ENCODE measurements at places on chromosomes 7 and 10.

DNA sequence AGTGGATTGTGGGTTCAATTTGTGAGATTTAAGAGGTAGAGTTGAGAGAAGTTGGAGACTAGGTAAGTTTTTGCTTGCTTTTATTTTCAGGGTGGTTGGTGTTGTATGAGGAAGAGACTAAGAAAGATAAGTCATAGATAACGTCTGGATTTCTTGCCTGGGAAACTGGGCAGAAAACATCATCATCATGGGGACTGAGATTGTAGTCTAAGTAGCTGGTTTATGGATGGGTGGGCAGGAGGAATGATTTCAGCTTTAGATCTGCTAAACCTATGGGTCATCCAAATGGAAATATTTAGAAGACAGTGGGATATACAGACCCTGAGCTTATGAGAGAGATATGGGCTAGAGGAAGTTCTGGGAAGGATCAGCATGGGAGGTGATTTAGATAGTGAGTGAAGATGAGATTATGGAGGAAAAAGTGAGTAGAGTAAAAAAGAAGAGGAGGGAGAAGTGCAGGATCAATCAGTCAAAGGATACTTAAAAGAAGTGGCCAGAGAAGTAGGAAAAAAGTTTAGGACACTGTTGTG, 169.8 kb downstream of the WNT2 start:
- H3K27me3 ChIP-seq: no peaks in the 10 kb centered on the region
- DNase-seq: no peak
- no peaks in the 10 kb centered on the region for H3K36me3 ChIP-seq
- no peak overlapping the region for H3K4me3 ChIP-seq
- peaks cover 11% of the 10 kb centered on the region for H3K4me1 ChIP-seq
- H3K27ac ChIP-seq: no peak overlapping the region

- peaks cover 2% of the 10 kb centered on the region for H3K27me3 ChIP-seq
- H3K36me3 ChIP-seq: no peaks in the 10 kb centered on the region
- no peaks in the 10 kb centered on the region for H3K4me1 ChIP-seq
- DNase-seq: no peak
- no peak overlapping the region for H3K27ac ChIP-seq
Measured at GRCh38 chr10:104516986-104517385, 124.1 kb upstream of the SORCS3 start.

GRCh38 chr10:51507476-51507875, 191.9 kb downstream of the CSTF2T start:
- H3K27ac ChIP-seq: no peak overlapping the region
- H3K36me3 ChIP-seq: no peaks in the 10 kb centered on the region
- H3K27me3 ChIP-seq: no peaks in the 10 kb centered on the region

DNA sequence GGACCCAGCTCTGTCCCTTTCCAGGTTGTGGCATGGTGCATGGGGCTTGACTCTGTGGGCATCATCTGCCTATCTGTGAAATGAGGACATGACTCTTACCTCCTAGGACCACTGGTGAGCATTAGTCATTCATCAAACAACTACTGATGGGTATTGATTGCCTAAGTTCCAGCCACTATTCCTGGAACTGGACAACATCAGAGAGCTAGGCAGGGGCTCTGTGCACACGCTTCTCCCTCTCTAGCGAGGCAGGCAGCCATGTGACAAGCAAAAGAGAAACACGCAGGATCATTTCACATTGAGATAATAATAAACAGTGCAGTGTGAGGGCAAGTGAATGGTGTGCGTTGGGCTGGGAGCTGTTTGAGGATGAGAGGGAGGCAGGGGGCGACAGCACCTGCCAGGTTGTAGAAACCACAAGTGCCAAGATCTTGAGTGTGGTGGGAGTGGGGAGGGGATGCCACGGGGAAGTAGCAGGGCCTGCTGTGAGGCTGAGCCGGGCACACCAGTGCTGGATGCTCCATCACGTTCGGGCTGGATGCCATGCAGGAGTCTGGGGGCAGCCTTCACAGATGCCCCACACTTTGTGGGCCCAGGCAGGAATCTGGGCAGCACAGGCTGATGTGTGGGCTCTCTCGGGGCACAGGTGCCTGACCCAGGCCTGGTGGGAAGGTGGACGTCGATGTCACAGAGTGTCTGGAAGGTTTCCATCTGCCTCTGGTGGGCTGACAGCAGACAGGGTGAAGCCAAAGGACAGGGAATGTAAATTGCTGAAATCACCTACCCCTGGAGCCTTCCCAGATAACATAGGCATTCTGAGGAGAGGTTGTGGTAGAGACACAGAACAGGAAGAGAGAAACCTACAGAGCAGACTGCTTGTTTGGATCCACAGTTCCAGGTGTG, 405.5 kb downstream of the RPS24 start:
- H3K27ac ChIP-seq: no peak overlapping the region
- DNase-seq: no peak
- no peaks in the 10 kb centered on the region for H3K27me3 ChIP-seq

DNA sequence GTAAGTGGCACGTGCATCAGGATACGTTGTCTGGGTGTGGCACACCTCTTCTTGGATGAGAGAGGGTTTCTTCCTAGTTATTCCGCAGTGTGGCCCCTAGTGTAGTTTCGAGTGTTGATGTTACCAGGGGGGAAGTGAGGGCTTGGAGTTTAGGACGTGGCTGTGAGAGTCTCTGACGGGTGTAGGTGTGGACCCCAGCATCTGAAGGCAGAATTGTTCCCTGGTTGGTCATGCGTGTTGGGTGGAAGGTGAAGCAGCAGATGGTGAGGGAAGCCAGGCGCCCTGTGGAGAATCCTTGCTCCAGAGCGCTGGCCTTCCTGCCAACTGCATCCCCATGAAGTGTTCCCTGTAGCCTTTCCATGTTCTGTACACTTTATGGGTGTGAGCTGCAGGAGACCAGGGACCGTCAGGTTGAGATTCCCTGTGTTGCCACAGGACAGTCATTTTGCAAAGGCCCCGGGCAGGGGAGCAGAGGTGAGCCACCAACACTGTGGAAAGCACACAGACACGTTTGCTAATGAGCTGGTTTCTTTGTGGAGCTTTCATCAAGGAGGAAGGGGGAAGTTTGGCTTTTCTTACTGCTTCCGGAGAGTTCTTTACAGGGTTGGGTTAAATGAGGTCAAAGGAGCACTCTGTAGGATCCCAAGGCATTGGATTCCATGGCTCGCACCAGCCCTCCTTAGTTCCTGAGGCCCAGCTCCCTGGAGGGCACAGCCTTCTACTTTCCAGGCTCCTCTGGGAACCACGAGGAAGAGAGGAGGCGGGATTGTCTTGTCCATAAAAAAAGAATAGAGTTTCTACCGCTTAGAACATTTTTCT, 32.0 kb downstream of the TSPAN14 start:
- H3K4me3 ChIP-seq: no peak overlapping the region
- H3K27me3 ChIP-seq: no peaks in the 10 kb centered on the region
- peaks cover 30% of the 10 kb centered on the region for H3K4me1 ChIP-seq
- H3K36me3 ChIP-seq: peaks cover 27% of the 10 kb centered on the region

DNA sequence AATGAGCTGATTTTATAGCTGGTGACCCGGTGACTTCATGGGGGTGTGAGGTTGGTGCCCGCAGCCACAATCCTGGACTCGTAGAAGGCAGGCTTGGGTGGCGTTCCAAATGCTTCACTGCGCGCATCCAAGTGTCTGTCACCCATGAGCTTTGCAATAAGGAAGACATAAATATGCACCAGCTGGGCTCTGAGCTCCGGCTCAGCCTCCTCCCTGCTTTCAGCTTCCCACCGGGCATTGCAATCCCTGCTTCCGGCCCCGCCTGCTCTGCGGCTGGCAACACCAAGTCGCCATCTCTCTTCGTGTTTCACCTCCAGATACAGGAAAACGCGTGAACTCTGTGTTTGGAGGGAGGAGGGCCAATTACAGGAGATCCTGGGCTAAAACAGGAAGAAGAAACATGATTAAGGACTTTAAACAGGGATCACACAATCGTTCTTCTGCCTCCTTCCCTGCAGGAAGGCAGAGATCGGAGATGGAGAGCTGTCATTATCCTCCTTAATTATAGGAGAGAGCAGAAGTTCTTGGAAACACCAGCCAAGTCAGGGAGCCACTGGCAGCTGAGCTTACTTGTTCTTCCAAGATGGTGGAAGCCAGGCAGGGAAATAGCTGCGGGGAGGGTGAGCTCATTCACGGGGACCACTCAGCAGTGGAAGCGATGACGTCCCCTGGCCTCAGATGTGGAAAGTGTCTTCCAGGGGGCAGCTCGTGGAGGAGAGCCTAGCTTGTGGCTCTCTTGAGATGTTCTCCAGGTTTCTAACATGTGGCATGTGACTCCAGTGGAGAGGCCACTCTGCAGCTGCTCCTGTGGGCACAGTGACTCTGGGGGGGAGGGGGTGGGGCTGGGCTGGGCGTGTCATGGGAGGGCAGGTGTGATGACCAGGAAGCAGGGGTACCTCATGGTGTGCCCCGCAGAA, 134.9 kb downstream of the CAMK1D start:
- H3K36me3 ChIP-seq: no peaks in the 10 kb centered on the region
- H3K27ac ChIP-seq: peak overlapping the region; percentile 76
- no peak overlapping the region for H3K4me3 ChIP-seq
- peaks cover 32% of the 10 kb centered on the region for H3K4me1 ChIP-seq
- no peaks in the 10 kb centered on the region for H3K27me3 ChIP-seq
- DNase-seq: peak; percentile 66

GRCh38 chr10:85922356-85923129, 444.1 kb downstream of the GRID1 start:
- no peak overlapping the region for H3K27ac ChIP-seq
- H3K4me3 ChIP-seq: no peak overlapping the region
- DNase-seq: peak; percentile 41

DNA sequence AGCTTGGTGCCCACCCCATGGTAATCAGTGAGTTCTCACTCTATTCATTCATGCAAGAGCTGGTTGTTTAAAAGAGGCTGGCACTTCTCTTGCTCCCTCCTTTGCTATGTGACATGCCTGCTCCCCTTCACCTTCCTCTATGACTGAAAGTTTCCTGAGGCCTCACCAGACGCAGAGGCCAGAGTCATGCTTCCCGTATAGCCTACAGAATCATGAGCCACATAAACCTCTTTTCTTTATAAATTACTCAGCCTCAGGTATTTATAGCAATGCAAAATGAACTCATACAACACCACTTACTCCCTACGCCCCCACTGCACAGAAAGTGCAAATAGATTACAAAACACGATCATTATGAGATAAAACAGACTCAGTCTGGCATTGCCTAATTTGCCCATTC, 39.0 kb downstream of the SEC61G start:
- no peak overlapping the region for H3K27ac ChIP-seq
- H3K36me3 ChIP-seq: no peaks in the 10 kb centered on the region
- no peak overlapping the region for H3K4me3 ChIP-seq
- DNase-seq: no peak
- H3K4me1 ChIP-seq: no peaks in the 10 kb centered on the region

- no peaks in the 10 kb centered on the region for H3K27me3 ChIP-seq
- no peak for DNase-seq
- no peaks in the 10 kb centered on the region for H3K36me3 ChIP-seq
- no peak overlapping the region for H3K27ac ChIP-seq
Measured at GRCh38 chr10:107733328-107734130, 569.0 kb upstream of the SORCS1 start.

DNA sequence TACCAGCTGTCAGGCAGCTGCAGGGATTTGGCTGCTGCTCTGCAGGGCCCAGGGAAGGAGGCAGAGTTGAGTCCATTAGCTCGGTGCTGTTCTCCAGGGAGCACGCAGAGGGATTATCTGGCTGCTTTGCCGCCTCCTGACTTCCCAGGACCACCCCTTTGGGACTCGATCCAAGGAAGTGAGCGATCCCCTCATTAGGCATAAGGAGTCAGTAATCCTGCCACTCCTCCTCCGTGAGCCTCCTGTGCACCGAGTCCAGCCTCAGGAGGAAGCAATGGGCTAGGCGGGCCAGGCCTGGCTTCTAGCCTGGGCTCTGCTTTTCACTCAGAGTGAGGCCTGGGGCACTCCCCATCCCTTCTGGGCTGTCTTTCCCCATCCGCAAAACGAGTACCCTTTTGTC, 417.9 kb downstream of the RPS24 start:
- peaks cover 8% of the 10 kb centered on the region for H3K27me3 ChIP-seq
- DNase-seq: peak; percentile 57
- H3K27ac ChIP-seq: no peak overlapping the region
- H3K4me1 ChIP-seq: peaks cover 14% of the 10 kb centered on the region
- no peaks in the 10 kb centered on the region for H3K36me3 ChIP-seq
- no peak overlapping the region for H3K4me3 ChIP-seq

- H3K4me1 ChIP-seq: peaks cover 31% of the 10 kb centered on the region
- no peaks in the 10 kb centered on the region for H3K36me3 ChIP-seq
- no peak for DNase-seq
- no peak overlapping the region for H3K4me3 ChIP-seq
- H3K27ac ChIP-seq: no peak overlapping the region
- H3K27me3 ChIP-seq: no peaks in the 10 kb centered on the region
Measured at GRCh38 chr7:44097064-44097932, 6.8 kb upstream of the AEBP1 start.

DNA sequence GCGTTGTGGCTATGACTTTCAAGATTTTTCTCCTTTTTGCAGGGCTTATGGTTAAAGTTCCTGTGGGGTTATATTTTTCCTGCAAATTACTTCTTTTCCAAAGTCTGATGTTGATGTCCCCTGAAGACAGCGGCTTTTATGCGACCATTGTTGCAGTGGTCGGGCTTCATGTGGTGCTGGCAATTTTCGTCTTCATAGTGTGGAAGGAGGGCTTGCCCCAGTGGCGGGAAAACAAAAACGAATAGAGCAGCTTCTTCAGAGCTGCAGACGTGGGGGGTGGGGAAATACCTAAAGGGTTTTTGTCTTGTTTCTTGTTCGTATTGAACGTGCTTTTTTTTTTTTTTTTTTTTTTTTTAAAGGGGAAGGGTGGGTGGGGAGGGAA, 53.8 kb downstream of the MCMBP start:
- H3K36me3 ChIP-seq: peaks cover 6% of the 10 kb centered on the region
- no peaks in the 10 kb centered on the region for H3K27me3 ChIP-seq
- peak; percentile 57 for DNase-seq
- H3K27ac ChIP-seq: no peak overlapping the region
- H3K4me1 ChIP-seq: peaks cover 4% of the 10 kb centered on the region

DNA sequence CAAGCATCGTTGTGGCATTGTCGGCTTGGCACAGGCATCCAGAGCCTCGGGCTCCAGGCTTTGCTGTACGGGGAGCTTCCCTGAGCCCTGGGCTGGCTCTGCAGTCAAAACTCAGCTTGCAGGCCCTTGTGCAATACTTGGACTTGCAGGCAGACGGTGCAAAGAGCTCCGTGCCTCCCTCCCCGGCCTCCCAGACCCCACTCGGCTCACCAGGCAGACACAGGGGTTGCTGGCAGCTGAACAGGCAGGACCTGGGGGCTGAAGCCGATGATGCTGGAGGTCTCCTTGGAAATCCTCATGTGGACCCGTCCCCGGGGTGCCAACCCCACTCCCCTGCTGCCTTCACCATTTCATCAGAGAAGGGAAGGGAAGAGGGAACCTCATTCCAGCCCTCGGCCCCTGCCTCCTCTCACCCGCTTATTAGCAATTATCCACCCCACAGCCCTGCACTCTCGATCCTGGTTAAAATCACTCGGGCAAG, 59.6 kb upstream of the GNA12 start:
- H3K27ac ChIP-seq: no peak overlapping the region
- no peak for DNase-seq
- peaks cover 7% of the 10 kb centered on the region for H3K27me3 ChIP-seq
- H3K36me3 ChIP-seq: no peaks in the 10 kb centered on the region

GRCh38 chr10:14173706-14174594, 156.8 kb downstream of the FRMD4A start:
- no peaks in the 10 kb centered on the region for H3K36me3 ChIP-seq
- DNase-seq: peak; percentile 59
- peaks cover 8% of the 10 kb centered on the region for H3K4me1 ChIP-seq

- no peaks in the 10 kb centered on the region for H3K27me3 ChIP-seq
- no peak for DNase-seq
- H3K4me1 ChIP-seq: peaks cover 20% of the 10 kb centered on the region
- no peak overlapping the region for H3K27ac ChIP-seq
Measured at GRCh38 chr10:75231672-75232581, 3.8 kb downstream of the COMTD1 start.

All from muscle of leg (tissue), 16 donors.